ENCODE measurements at places on chromosomes 7 and 10.

GRCh38 chr7:117051808-117052207, 98.5 kb downstream of the ST7 start:
- DNase-seq: no peak

DNA sequence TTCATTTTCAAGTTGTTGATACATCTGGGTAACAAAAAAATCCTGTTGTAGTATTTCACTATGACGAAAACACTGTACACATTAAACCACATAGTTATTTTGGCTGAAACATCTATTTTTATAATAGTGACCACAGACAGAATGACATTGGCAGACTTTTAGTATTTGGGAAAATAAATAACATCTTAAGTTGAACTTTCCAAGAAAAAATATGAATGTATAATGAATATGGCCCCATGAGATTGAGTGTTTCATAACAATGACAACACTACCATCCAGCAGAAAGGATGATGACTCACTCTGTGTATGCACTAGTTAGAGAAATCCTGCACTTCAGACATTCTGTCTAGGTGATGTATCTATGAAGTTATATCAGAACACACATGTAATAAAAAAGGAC, 118.1 kb downstream of the SEMA3D start:
- DNase-seq: no peak

- DNase-seq: no peak
Measured at GRCh38 chr7:116979430-116979829, 26.1 kb downstream of the ST7 start.

DNA sequence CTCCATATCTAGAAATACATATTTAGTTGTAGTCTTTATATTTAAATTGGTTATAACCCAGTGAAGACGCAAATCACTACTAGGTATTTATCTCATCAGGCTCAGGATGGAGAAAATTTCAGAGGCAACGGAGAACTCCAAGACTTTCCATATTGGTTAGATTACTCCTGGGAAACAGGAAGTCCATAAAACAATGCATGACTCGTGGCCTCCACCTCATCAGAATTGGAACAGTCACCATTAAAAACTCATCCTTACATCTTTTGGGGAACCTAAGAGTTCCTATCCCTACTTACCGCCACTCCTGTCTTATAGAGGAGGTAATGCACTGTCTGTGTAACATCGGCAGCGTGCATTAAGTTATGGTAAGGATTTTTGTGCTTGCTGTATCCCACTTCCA, 177.6 kb downstream of the PPP1R17 start:
- no peak for DNase-seq

Measured in stimulated activated naive B cell treated with anti-CD40 and anti-IgM and Interleukin-4, amounts not matched to agents 10 μg/mL and 1 μg/mL and 100 μg/mL, for 72 hours (primary cell).